ENCODE measurements at places on chromosomes 3 and 15.

GRCh38 chr15:43235536-43235935 is 14.7 kb upstream of the EPB42 start:
- DNase-seq: no peak

DNA sequence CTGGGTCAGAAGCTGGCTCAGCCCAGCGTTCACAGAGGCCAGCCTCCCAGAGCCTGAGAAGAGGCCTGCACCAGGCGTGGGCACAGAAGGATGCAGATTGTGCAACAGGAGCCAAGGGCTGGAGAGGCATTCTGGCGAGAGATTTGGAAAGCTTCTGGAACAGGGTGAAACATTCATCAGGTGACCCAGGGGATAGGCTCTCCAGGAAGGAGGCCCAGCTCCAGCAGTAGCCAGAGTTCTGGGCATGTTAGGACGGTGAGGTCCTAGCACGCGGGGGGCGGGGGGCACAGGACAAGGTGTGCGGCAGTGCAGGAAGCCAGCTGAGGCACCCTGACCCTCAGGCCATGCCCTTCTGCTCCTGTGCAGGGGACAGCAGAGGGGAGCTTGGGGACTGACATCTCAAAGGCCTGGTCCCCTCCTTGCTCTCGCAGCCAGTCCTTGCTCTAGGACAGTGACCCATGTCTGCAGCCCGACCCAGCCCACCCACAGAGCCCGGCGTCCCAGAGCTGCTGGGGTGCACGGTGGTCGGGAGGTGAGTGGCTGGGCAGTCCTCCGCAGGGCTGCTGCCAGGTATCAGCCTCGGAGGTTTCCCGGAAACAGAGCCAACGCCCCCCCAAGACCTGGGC is 111.7 kb upstream of the KLF13 start:
- no peak for DNase-seq

- no peak for DNase-seq
Measured at GRCh38 chr3:142910280-142910679, 21.4 kb upstream of the PCOLCE2 start.

- no peak for DNase-seq
Measured at GRCh38 chr15:68730471-68730919, 90.2 kb downstream of the ANP32A start.

GRCh38 chr15:45665261-45665660 is 30.4 kb downstream of the SQOR start:
- no peak for DNase-seq

DNA sequence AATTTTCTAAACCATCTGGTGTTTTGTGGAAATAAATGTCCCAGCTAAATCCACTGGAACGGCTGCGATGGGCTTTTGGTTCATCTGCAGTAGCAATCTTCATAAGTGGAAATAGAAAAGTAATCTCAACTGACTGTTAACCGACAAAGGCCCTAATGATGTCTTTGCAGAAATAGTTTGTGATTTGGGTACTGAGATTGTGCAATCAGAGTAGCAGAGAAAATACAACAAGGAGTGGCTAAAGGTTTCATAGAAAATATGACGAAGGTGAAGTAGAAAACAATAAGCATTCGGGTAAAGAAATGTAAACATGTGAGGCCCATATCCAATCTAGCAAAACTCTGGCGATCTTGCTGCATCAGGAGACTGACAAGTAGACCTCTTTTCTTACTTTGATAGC is 262.6 kb upstream of the MCTP2 start:
- DNase-seq: no peak

- no peak for DNase-seq
Measured at GRCh38 chr15:70153921-70154717, 56.4 kb upstream of the TLE3 start.

DNA sequence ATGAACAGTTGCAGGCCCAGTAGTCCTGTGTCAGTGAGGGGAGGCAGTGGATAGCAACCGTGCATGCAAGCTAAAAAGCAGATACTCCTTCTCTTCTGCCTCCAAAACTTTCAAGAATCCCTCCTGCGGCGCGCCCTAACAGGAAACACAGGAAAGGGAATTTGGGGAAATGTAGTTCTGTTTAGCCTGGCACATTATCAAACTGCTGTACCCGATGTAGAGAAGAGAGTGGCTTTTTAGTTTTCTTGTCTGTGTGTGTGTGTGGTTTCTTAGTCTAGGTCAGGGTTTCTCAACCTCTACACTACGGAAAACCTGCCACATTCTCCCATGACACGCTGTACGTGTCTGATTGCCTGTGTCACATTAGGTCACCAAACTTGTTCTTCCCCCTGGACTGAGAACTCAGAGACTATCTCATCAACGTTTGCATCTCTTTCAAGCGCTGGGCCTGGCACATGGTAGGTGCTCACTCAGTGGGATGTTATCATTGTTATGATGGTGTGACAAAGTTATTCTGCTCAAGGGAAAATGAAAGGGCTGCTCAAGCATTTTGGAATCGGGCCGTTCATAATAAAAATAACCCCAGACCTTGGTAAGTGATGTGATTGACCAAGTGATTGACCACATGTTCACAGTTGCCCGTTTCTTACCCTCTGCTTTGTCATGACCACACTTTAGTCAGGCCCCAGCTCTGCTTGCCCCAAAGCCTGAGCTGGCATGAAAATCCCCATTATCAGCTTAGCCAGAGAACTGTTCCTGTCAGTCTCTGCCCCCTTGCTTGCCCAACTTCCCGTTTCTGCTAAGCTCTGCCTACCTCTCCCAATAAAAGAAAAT is 33.2 kb downstream of the TM4SF4 start:
- no peak for DNase-seq
